HT1080 (cell line): ENCODE measurements at places on chromosomes 2 and 18.

GRCh38 chr2:16671760-16672159, 6.1 kb upstream of the CYRIA start:
- DNase-seq = peak; percentile 51

DNA sequence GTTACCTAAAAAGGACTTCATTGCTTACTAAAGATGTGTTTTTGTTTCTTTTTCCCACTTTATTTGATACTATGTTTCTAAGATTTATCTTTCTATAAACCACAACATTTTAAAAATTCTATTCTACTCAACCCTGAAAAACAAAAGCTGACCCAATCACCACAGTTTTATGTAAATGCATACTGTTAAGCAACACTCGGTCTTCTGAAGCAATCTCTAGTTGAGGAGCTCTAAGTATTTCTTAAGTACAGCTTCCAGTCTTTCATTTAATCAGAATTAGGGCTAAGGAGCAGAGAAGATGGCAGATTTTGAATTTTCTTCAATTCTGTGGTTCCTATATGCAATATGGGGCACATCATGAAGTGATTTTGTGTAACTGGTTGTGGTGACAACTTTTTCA, 72.2 kb upstream of the SLC4A10 start:
- DNase-seq = no peak

DNA sequence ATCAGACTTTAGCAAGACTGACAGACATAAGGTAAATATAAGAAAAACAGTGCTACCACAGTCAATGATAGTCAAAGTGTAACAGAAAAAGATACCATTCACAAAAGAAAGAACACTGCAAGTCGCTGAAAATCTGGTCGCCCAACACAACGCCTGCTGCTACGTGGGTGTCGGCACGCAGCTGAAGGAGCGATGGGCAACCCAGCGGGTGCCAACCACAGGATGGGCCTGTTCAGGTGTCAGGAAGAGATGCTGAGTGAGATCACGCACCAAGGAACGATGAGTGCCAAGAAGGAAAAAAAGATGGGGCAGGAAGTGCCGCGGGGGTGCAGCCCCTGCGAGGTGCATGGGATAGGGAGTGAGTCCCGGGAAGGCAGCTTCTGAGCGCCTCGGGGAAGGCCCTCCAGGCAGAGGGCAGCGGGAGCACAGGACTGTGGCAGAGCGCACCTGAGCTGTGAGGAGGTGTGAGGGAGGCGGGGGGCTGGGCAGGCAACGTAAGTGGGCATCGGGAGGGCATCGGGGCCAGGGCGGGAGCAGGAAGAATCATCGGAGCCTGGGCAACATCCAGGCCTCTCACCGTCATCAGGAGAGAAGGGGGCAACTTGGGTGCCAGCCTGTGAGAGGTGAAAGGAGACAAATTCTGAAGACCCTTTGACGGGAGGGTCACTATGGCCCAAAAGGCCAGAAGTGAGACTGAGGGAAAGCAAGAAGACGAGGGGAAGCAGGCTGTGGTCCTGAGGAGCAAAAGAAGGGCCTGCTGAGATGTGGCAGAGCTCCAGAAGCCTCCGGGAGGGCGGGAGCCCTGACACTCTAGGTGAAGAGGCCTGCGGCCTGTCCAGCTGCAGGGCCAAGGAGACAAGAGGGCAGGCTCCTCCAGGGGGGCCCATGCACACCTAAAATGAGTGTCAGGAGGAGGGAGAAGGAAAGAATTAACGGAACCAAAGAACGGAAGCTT, 14.8 kb upstream of the MTERF4 start:
- DNase-seq = no peak

- no peak for DNase-seq
These were observed 120.1 kb upstream of the TWIST2 start for GRCh38 chr2:238727585-238728329.

DNA sequence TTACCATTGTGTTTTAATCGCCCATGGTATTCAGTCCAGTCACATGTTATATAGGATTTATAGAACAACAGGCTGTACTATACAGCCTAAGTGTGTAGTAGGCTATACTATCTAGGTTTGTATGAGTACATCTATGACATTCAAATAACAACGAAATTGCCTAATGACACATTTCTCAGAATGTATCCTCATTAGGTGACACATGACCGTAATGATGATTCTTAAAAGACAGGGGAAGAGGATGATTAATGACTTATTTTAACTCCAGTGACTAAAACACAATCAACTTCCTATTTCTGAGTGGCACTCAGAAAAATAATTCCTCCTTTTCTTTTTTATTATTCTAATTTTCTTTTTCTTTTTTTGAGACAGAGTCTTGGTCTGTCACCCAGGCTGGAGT, 63.0 kb upstream of the ACSL3 start:
- DNase-seq = no peak

DNA sequence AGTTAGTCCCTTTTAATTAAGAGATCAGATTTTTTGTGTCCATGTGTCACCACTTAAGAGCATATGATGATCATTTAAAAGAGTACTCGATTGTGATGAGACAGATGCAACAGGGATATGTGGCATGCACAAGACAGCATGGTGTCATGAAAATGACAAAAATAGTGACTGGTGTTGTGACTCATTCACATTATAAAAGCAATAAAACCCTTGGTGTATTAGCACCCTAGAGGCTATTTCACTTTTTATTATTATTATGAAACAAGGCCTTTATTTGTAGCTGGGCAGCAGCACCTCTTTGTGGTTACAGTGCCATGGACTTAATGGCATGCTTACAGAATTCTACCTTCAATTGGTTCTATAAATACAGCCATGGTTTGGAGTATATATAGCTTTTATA, 1296.0 kb upstream of the ZEB2 start:
- DNase-seq = peak; percentile 10
